Ovary (tissue), 10 donors: ENCODE measurements at places on chromosomes 7 and 10. TPM values are rescaled to one million over a fixed set of nuclear protein-coding genes. Genes with fewer than 3 reads are reported as not detected.

- DNase-seq: no peak
These were observed 69.8 kb downstream of the ADD3 start for GRCh38 chr10:110077436-110078130.

GRCh38 chr10:61164458-61165160 lies 220.6 kb upstream of the RHOBTB1 start:
- DNase-seq: no peak

DNA sequence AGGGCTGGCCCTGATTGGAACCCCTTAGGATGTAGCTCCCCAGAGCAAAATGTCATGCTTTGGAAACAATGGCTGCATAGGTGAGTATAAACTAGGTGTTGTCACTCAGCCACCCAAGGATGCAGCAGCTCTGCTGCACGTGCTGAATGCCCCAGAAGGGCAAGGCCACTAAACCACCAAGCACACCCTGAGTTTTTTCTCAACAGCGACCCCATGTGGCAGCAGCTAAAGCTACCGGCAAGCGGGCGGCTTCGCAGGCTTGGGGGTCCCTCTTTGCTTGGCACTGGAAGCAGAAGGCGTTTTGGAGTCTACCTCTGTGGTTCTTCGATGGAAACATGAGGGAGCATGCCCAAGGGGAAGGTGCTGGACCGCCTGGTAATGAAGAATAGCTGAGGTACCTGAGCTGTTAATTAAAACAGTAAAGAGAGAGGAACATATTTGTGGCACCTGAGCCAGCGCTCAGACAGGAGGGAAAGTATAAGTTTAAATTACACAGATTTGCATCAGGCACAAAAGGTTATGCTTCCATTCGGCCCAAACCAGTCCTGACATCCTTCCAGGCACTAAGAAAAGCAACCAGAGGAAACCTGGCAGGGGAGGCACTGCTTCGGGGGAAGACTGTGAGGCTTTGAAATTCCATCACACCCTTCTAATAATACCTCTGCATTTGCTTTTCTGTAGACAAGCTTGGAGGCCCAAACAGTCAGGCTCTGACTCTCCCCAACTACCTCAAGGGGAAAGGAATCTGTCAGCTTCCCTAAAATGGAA lies 152.1 kb downstream of the GFRA1 start:
- DNase-seq: no peak

DNA sequence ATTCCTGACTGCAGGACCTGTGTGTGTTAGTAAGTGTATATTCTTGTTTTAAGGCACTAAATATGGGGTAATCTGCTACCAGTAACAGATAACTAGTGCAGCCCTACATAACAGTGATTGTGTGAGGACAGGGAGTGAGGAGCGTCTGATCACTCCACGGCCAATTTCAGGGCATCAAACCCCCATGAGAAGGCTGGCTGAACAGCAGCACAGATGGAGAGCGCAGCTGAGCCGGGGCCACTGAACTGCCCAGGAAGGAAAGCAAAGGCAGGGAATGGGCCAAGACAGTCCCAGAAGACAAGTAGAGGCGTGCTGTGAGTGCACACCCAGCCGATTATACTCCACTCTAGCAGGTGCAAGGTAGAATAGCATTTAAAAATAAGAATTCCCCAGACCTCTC lies 157.1 kb upstream of the CHST15 start:
- DNase-seq: no peak

- no peak for DNase-seq
These were observed 213.6 kb upstream of the FOXK1 start for GRCh38 chr7:4468320-4469102.

DNA sequence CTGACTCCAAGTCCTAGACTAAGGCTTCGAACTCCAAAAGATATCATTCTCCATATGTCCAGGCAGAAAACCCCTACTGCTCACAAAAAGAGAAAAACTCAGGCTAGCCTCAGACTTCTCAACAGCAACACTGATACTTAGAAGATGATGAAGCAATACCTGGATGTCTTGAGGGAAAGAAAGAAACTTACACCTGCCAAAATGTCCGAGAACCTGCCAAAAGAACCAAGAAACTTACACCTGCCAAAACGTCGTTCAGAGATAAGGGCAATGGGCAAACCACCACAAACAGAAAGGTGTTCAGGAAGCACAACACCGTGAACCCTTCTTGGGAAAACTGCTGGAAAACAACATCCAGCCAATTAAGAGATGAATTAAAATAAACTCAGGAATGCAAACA lies 15.3 kb downstream of the ABLIM1 start:
- no peak for DNase-seq

DNA sequence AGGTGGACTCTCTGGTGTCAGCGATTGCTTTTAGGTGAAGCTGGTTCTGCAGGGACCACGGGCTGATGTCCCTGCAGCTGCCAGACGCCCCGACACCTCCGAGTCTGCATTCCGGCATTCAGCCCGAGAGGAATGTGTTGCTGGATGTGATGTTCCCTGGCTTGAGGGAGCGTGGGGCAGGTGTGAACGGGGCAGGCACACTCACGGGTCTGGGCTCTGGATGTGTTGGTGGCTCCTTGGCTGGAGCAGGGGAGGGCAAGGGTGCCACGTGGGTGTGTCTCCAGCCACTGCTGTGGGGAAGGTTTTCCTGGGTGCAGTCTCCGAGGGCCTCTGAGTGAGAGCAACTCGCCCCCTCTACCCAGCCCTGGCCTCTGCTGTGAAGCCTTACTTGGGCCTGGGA lies 140.5 kb downstream of the CAMK1D start:
- DNase-seq: no peak

GRCh38 chr7:134293002-134293740 lies 23.6 kb downstream of the SLC35B4 start:
- DNase-seq: no peak

DNA sequence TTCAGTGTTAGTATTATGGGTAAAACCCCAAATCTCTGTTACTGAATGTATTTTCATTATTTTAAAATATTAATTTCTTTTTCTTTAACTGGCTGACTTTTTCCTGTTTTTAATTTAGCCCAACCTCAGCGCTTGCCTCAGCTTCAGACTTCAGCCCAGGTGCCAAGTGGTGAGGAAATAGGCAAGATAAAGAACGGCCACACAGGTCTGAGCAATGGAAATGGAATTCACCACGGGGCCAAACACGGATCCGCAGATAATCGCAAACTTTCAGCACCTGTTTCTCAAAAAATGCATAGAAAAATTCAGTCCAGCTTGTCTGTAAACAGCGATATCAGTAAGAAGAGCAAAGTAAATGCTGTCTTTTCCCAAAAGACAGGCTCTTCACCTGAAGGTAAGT lies 57.5 kb downstream of the MDFIC start:
- DNase-seq: peak; percentile 46

DNA sequence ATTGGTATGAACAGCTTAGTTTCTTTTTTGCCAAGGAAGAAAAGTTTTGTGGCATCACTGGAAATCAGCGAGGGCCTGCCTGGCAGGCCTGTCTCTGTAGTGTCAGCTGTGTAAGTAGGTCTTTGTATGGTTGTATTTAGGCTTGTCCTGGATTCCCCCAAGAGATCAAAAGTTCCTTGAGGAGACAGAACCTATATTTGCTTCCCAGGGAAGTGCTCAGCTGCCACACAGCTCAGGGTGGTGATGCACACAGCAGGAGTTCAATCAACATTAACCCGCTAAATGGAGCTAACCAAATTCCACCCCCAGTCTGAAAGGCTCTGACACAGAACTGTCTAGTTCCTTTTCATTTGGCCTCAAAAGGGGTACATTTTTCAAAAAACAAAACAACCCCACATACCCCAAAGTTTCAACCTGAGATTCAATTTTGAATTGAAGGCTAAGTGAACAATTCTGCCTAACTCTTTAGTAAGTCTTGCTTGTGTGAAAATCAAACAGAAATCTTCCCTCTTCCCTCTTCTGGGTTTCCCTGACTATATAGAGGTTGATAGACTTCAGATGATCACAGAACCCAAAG lies 124.4 kb downstream of the CLEC2L start:
- DNase-seq: no peak

- DNase-seq: peak; percentile 68
These were observed 759 bp downstream of the DNAJB12 start for GRCh38 chr10:72353965-72354355.

DNA sequence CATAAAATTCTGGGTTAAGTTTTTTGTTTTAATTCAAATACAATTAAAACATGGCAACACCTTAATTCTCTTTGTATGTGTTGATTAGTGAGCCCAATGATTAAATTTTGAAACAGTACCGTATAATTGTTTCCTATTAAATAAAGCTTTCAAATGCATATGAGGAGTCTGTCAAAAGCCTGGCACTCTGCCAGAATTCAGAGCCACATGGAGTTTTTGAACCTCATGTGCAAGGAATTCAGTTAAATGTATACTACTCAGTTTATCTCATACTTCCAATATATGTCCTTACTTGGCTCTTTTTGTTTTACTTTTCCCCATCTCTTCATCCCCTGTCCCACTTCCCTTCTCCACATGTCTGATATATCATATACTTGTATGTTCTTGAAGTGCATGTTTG lies 165.6 kb upstream of the FAM3C start:
- no peak for DNase-seq

CACNA2D1 gene
- total RNA-seq: 18.2 TPM

GRM3 gene
- not detected for total RNA-seq

IGFBP3 gene
- total RNA-seq: 251 TPM

NUDT13 gene
- total RNA-seq: 1.5 TPM
